Astrocyte (in vitro differentiated cells and primary cell): ENCODE measurements at places on chromosomes 7 and 10. TPM values are rescaled to one million over a fixed set of nuclear protein-coding genes. Genes with fewer than 3 reads are reported as not detected.

GRCh38 chr7:25802057-25802456 lies 349.9 kb upstream of the NFE2L3 start:
- no peaks in the 10 kb centered on the region for H3K36me3 ChIP-seq
- no peaks in the 10 kb centered on the region for H3K4me1 ChIP-seq

DNA sequence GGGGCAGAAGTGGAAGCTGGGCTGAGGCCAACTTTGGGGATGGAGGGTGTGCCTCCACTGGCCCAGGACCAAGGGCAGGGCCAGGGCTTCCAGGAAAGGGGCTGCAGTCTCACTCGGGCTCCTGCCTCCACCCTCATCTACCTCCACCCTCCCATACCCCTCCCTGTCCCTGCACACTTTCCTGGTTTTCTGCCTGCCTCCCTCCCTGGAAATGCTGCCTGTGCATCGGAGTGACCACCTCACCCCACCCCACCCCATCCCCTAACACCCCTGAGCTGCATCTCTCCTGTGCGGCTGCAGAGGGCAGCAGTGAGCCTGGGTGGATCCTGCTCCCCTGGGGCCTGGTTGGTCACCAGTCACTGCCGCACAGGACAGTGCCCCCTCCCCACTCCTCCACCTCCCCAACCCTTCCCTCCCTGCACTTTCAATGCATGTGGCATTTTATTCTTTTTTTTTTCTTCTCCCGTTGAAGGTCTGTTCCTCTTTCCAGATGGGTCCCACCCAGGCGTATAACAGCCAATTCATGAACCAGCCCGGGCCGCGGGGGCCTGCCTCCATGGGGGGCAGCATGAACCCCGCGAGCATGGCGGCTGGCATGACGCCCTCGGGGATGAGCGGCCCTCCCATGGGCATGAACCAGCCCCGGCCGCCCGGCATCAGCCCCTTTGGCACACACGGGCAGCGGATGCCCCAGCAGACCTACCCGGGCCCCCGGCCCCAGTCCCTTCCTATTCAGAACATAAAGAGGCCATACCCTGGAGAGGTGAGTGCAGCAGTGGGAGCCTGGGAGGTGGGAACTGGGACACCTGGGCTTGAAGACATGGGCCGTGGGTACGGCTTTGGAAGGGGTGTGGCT lies 54.1 kb upstream of the PPIF start:
- no peaks in the 10 kb centered on the region for H3K27me3 ChIP-seq
- H3K4me3 ChIP-seq = no peak overlapping the region
- peaks cover 15% of the 10 kb centered on the region for H3K4me1 ChIP-seq
- H3K36me3 ChIP-seq = peaks cover 29% of the 10 kb centered on the region

GRCh38 chr7:115217373-115217772 lies 295.5 kb downstream of the MDFIC start:
- H3K4me1 ChIP-seq = no peaks in the 10 kb centered on the region
- H3K27me3 ChIP-seq = no peaks in the 10 kb centered on the region
- H3K27ac ChIP-seq = no peak overlapping the region
- DNase-seq = no peak
- no peaks in the 10 kb centered on the region for H3K36me3 ChIP-seq

DNA sequence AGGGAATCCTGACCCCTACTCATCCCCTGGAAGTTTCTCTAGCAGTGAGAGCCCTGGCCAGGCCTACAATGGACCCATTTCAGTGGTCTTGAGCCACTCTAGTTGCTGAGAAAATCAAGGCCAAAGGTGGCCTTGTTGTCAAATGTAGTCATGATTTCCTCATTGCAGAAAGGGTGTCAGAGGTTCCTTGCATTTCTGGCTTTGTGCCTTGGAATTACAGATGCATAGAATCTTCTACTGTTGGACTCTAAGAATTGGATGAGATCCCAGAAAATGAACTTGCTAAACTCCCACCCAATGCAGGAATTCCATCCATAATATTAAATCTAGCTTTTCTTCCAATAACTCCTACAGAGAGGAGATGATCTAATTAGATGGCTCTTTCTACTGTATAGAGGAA lies 12.2 kb downstream of the CPA2 start:
- no peaks in the 10 kb centered on the region for H3K27me3 ChIP-seq
- peaks cover 21% of the 10 kb centered on the region for H3K4me1 ChIP-seq
- H3K4me3 ChIP-seq = no peak overlapping the region
- H3K27ac ChIP-seq = no peak overlapping the region
- H3K36me3 ChIP-seq = no peaks in the 10 kb centered on the region

The VPS50 gene
- total RNA-seq = 19.0 and 19.8 TPM in 2 replicates

The SPDYE9 gene
- not detected in 2 replicates for total RNA-seq

GRCh38 chr10:127073666-127074065 lies 122.7 kb downstream of the INSYN2A start:
- no peak for DNase-seq
- H3K27ac ChIP-seq = no peak overlapping the region
- no peaks in the 10 kb centered on the region for H3K27me3 ChIP-seq
- H3K4me3 ChIP-seq = no peak overlapping the region
- no peaks in the 10 kb centered on the region for H3K4me1 ChIP-seq
- peaks cover 20% of the 10 kb centered on the region for H3K36me3 ChIP-seq

GRCh38 chr10:74150204-74150989 lies at the start of gene AP3M1:
TSS of gene AP3M1 (minus strand) at chr10:74150828. CDS start at chr10:74138379, 12,449 bp downstream.
- H3K4me1 ChIP-seq = peaks cover 10% of the 10 kb centered on the region
- no peaks in the 10 kb centered on the region for H3K36me3 ChIP-seq
- H3K27ac ChIP-seq = peak within 1 kb of the TSS; percentile 99
- peak within 1 kb of the TSS; percentile 98 for H3K4me3 ChIP-seq

The CHST3 gene
- total RNA-seq = 42.9 and 43.5 TPM in 2 replicates

- no peak overlapping the region for H3K27ac ChIP-seq
- no peak for DNase-seq
- H3K4me3 ChIP-seq = no peak overlapping the region
- no peaks in the 10 kb centered on the region for H3K36me3 ChIP-seq
- H3K27me3 ChIP-seq = no peaks in the 10 kb centered on the region
Measured at GRCh38 chr10:34548466-34548865, 266.6 kb downstream of the PARD3 start.

The HMX2 gene
- not detected in 2 replicates for total RNA-seq

The CASP7 gene
- total RNA-seq = 41.9 and 44.9 TPM in 2 replicates

DNA sequence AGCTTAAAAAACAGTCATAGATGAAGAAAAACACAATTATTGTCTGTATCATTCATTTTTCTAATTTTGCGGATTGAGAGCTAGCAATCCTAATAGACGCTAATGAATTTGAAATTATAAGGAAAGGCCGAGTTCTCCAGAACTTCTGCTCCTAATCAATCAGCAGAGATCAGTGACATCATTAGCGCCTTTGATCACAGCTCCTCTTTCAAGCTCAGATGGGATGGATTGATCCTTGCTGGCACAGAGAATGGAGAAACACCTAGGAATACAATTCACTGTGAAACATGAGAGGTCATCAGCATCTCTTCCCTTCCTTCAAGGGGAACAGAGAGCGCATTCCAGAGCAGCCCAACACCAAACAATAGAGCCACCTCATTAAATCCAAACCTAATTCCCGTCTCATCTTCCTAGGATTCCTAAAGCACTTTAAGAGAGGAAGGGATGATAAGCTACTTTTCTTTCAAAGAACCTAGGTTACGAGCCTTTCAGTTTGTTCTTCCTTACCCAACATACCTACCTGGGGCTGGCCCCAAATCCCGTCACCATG lies 24.4 kb downstream of the GLI3 start:
- DNase-seq = no peak
- no peaks in the 10 kb centered on the region for H3K36me3 ChIP-seq
- H3K27me3 ChIP-seq = no peaks in the 10 kb centered on the region

The LRRC18 gene
- total RNA-seq = not detected in 2 replicates

- H3K27me3 ChIP-seq = no peaks in the 10 kb centered on the region
- no peaks in the 10 kb centered on the region for H3K36me3 ChIP-seq
- no peaks in the 10 kb centered on the region for H3K4me1 ChIP-seq
- H3K27ac ChIP-seq = no peak overlapping the region
Measured at GRCh38 chr7:84399661-84400060, 205.1 kb upstream of the SEMA3A start.

DNA sequence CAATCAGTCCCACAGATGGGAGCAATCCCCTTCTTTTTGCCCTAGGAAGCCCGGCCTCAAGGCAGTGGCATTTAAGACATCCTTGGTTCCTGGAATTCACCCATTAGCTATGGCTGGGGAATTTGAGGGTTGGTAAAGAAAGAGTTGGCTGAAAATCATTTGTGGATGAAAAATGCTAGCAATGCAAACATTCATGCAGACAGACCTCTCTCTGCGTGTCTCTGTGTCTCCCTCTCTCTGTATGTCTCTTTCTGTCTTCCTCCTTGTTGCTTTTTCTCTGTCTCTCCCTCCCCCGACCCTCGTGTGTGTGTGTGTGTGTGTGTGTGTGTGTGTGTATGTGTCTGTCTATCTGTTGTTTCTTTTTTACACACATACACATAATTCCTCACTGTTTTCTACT lies 19.4 kb downstream of the LDB3 start:
- H3K36me3 ChIP-seq = no peaks in the 10 kb centered on the region
- H3K4me3 ChIP-seq = no peak overlapping the region
- DNase-seq = peak; percentile 83
- peak overlapping the region; percentile 26 for H3K27ac ChIP-seq

- no peak for DNase-seq
- H3K36me3 ChIP-seq = no peaks in the 10 kb centered on the region
- peaks cover 6% of the 10 kb centered on the region for H3K27me3 ChIP-seq
- H3K4me1 ChIP-seq = peaks cover 3% of the 10 kb centered on the region
- H3K27ac ChIP-seq = no peak overlapping the region
Measured at GRCh38 chr10:79047584-79047874, 21.2 kb upstream of the ZMIZ1 start.

The IQCE gene
- total RNA-seq = 13.1 and 13.8 TPM in 2 replicates

- H3K27ac ChIP-seq = no peak overlapping the region
- H3K27me3 ChIP-seq = peaks cover 8% of the 10 kb centered on the region
- H3K4me3 ChIP-seq = peak overlapping the region; percentile 60
Measured at GRCh38 chr7:69597278-69598076, 798 bp upstream of the AUTS2 start.

DNA sequence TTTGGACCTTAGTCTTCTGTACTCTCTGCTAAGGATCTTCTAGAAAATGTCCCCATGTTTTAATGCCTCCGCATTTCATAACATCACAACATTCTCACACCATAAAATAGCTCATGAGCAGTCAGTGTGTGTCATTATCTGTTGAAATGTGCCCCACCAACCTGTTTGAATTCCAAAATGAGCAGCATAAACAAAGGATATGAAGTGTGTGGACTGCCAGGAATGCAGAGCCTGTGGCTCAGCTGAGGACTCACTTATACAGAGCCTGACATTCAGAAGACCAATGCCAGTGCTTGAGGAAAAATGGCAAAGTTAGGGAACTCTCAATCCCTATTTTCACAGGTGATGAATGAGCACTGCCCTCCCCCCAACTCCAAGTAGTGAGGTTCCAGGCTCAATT lies 621.4 kb downstream of the POM121L12 start:
- no peak for DNase-seq
- H3K27me3 ChIP-seq = no peaks in the 10 kb centered on the region
- no peaks in the 10 kb centered on the region for H3K36me3 ChIP-seq

The GARIN1A gene
- total RNA-seq = 2.7 and 5.9 TPM in 2 replicates

The GPER1 gene
- total RNA-seq = 13.7 and 17.4 TPM in 2 replicates

The CALHM3 gene
- total RNA-seq = not detected in 2 replicates

The CEP55 gene
- total RNA-seq = 2.0 and 3.7 TPM in 2 replicates

GRCh38 chr10:26386781-26387180 lies 51.4 kb upstream of the APBB1IP start:
- H3K36me3 ChIP-seq = no peaks in the 10 kb centered on the region
- no peak for DNase-seq
- no peaks in the 10 kb centered on the region for H3K4me1 ChIP-seq
- H3K4me3 ChIP-seq = no peak overlapping the region

DNA sequence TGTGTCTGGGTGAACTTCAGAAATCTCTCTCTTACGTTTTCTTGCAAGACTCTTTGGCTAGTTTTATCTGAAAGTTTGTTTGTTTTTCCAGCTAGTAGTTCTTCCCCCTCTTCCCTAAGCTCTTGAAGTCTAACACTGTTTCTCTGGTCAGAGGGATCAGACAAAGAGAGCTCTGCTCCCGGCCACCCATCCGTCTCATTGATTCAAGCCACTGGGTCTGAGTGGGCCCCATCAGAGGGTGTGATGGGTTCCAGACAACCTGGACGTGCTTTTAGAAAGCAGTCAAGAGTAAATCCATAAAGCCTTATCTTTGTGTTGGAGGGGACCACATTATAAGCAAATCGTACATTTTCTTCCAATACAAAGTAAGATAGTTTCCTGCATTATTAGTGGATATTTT lies 242.6 kb upstream of the C7orf33 start:
- DNase-seq = no peak
- no peak overlapping the region for H3K27ac ChIP-seq
- H3K4me1 ChIP-seq = no peaks in the 10 kb centered on the region
- H3K4me3 ChIP-seq = no peak overlapping the region
- H3K36me3 ChIP-seq = no peaks in the 10 kb centered on the region
